ENCODE measurements at places on chromosomes 13 and 19.

- no peak for DNase-seq
Measured at GRCh38 chr13:61253105-61253877, 162.4 kb downstream of the PCDH20 start.

DNA sequence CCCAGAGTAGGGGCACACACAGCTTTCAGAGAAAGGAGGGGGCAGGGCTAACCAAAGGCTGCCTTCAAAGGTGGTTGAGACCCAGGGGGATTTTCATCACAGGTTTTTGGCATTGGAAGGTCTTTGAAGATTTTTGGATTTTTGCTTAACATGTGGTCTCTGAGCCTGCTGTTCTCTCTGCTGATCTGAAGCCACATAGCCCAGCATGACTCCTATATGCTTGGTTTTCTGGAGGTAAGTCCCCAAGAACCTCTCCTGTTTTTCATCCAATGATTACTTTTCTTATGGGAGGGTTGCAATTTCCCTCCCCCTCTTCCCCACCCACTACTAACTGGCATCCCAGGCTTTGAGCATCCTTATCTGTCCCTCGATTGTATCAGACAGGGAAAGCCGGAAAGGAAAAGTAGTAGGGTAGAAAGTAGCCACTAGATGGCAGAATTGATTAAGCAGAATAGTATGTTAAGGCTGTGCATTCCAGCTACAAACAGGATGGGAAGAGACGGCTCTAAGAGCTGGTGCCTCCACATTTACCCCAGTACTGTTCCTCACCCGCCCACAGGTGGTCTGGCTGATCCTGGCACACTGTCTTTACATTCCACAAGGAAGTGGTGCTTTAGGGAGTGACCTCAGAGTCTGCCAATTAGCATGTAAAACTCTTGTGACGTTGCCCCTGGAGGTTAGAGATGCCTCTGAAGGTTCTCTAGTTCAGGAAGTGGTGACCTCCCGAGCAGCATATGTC lies 218.9 kb upstream of the EDNRB start:
- no peak for DNase-seq

DNA sequence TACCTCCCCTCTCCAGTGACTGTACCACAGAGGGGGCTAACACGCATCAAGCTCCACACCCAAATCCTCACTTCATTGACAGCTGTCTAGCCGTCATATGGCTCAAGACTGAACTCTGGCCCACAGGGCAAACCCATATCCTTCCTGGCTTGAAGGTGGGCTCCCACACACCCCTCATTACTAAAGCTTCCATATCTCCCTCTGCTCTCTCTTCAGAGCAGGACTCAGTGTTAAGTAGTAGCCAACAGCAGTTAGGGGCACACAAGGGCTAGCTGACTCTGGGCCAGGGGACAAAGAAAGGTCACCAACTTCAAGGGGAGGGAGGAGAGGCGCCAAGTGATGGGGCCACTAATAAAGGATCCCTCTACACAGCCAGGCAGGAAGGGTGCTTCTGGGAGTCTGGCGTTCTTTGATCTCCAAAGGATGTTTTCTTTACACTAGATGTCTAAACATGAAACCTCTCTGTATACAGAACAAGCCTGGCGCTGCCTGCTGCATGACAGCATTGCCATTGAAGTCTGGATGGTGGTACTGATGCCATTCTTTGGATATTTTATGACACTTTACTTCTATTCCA lies 8.1 kb downstream of the PEG3 start:
- DNase-seq = no peak

GRCh38 chr13:67306742-67307141 lies 76.6 kb upstream of the PCDH9 start:
- DNase-seq = no peak

DNA sequence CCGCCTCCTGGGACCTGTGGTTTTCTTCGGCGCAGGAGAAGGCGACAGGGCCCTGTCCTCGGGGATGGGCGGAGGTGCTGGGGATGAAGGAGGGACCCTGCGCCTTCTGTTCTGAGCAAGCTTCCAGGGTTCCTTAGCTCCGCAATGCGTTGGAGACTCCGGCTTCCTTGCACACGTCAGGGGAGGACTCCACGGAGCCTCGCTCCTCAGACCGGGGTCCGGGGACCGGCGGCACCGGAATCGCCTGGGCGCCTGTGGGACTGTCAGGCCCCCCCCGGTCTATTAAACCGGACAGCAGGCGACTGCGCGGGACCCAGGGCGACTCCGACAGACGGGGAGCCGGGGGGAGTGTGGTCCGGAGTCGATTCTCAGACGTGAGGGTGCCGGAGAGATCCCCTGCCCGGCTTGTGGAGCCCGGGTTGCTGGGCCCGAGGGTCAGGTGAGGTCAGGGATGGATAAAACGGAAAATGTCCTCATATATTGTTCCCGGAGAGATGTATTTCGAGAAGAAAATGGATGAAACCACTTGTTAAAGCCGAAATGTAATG lies 227.4 kb downstream of the TEX29 start:
- no peak for DNase-seq

- no peak for DNase-seq
Measured at GRCh38 chr13:33375421-33375820, 89.9 kb upstream of the STARD13 start.

- DNase-seq = no peak
Measured at GRCh38 chr19:13962699-13963602, 10.6 kb downstream of the DCAF15 start.

DNA sequence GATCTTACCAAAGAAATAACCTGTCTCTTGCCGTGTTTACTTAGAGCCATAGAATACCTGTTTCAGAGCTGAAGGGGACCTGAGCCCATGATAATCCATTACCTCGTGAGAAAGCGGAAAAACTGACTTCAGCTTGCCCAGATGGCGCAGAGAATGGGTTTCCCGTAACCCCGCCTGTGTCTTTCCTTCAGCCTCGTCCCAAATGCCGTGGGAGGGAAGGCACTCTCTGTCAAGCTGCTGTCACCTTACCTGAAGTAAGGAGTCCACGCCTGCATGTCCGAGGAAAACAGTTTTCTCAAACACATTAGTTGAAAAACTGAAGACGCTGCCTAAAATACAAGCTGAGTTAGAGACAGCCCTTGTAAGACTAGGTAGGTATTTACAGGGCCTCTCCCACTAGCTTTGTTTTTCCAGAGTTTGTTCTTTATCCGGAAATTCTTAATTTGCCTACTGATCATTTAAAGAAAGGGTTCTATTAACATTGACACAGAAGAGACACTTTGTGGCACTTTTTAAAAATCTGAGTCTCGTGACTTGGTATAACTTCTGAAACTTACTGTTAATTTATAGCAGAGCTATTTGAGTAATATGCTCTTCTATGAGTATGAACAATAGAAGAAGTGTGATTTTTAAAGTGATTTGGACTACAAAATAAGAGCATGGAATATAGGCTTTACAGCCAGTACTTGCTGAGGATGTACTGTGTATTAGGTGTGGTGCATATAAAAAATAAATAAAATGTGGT lies 1.3 kb upstream of the INTS6 start:
- DNase-seq = peak; percentile 28

DNA sequence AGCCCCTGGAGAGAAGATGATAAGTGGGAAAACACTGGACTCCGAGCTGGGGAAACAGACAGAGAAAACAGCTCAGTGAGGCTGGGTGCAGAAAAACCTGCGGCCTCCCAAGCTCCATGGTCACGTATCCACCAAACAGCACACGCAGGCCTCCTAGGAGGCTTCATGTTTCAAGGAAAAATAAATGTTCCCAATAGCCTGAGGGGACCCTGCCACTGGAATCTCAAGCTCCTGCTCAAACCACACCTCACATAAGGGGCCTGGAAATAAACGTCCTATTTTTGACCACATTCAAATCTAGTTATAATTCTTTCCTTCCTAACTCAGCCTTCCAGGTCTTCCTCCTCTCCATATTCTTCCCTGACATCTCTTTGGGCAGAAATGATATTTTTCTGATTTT lies 225.7 kb downstream of the ABCC4 start:
- DNase-seq = no peak

DNA sequence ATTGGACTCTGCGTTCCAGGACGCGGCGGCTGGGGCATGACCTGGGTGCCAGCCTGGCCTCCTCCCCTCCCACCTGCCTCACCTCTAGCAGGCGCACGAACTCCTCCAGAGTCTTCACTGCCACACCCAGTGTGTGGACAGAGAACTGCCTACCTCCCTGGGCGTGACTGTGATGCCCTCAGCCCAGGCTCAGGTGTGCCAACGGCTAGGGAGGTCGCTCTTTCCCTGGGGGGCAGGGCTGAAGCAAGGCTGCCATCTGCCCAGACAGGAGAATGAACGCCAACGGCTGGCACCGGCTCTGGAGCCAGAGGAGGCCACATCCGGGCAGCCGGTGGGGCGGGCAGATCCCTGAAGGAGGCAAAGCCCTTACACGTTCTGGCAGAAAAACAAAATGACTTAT lies 11.3 kb downstream of the NANOS3 start:
- no peak for DNase-seq

DNA sequence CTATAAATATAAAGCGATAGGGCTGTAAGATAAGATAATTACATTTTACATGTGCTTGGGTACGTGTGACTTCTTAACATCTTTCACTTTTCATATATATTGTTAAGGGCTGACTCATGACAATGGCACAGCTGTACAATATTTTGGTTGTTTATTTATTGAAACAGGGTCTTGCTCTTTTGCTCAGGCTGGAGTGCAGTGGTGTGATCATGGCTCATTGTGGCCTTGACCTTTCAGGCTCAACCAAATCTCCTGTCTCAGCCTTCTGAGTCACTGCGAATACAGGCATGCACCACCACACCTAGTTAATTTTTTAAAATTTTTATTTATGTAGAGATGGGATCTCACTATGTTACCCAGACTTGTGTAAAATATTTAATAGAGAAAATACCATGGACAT lies 2532.4 kb upstream of the PCDH20 start:
- no peak for DNase-seq

All from CD4-positive, alpha-beta T cell treated with Interleukin-6 for 4 hours (primary cell).